ENCODE measurements at places on chromosomes 7 and 10.

GRCh38 chr7:2883101-2883500 lies 39.0 kb upstream of the GNA12 start:
- no peak for DNase-seq

DNA sequence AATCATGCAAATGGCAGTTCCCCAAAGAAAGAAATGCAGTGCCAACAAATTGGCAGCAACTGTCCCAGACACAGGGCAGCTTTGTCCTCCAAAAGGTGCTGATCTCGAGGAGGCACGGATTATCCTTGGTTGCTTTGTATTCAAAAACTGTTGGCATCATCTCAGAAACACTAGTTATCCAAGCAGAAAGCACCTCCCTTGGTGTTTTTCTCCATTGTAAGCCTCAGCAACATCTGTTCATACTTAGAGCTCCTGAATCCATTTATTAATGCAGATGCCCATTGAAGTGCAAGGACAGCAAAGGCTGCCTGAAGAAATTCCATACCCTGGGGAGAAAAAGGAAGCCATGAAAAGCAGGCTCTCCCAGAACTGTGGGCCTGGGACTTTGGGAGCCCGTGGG lies 1.1 kb upstream of the NPS start:
- DNase-seq: no peak

DNA sequence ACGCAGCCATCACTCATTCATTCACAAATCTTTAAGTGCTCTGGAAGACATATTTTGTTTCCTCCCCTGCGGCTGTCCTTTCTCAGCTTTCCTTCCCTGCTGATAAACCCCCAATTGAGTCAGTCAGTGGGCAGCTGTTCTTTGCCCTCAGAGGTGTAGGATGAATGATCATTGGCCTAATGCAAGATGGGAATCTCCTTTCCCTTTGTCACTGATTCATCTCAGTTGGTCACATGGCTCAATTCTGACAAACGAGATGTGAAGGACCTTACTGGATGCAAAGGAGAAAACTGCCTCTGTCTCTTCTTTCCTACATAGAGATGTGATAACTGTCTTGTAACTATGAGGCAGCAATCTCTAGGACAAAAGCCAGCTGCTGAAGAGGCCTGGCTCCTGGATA lies 44.6 kb downstream of the COL28A1 start:
- no peak for DNase-seq

DNA sequence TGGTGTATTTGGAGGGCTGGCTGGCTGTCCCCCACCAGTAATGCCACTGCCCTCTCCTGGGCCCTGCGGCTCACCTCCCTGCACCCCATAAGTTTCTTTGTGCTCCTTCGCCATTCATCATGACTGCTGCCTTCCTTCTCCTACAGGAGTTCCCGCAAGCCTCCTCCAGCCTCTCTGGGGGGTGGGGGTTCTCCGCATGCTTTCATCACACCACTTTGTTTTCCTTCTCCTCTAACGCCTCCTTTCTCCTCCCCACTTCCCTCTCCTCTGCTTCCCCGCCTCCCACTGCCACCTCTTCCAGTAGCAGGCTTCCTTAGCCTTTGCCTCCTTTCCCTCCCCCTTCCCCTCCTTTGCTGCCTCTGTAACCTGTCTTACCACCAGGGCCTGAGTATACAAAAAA lies 58.1 kb downstream of the PAX2 start:
- DNase-seq: no peak

DNA sequence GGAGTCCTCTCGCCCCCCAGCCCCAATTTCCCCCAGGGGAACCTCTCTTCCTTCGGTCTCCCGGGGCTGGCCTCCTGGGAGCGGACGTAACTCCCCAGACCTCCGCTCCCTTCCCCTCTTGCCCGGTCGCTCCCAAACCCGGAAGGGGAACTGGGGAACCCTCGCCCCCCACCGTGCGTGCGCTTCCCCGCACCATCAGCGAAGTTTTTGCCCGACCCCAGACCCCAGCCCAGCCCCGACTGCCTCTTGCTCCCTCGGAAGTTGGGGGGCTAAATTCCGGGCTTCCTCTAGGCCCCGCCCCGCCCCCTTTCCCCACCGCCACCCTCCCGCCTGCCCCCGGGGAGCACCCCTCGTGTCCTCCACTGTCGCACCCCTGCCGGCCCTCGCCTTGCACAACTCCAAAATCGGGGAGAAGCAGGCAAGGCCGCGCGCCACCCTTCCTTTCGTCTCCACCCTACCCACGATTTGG lies 436 bp downstream of the GNB2 start:
- DNase-seq: no peak

GRCh38 chr7:55019691-55020465 lies 1.1 kb downstream of the EGFR start:
- no peak for DNase-seq
